ENCODE measurements at places on chromosomes 6 and 20. TPM values are rescaled to one million over a fixed set of nuclear protein-coding genes. Genes with fewer than 3 reads are reported as not detected.
A peak's percentile ranks its signal among the peaks of the same experiment; 100 is the strongest.

DNA sequence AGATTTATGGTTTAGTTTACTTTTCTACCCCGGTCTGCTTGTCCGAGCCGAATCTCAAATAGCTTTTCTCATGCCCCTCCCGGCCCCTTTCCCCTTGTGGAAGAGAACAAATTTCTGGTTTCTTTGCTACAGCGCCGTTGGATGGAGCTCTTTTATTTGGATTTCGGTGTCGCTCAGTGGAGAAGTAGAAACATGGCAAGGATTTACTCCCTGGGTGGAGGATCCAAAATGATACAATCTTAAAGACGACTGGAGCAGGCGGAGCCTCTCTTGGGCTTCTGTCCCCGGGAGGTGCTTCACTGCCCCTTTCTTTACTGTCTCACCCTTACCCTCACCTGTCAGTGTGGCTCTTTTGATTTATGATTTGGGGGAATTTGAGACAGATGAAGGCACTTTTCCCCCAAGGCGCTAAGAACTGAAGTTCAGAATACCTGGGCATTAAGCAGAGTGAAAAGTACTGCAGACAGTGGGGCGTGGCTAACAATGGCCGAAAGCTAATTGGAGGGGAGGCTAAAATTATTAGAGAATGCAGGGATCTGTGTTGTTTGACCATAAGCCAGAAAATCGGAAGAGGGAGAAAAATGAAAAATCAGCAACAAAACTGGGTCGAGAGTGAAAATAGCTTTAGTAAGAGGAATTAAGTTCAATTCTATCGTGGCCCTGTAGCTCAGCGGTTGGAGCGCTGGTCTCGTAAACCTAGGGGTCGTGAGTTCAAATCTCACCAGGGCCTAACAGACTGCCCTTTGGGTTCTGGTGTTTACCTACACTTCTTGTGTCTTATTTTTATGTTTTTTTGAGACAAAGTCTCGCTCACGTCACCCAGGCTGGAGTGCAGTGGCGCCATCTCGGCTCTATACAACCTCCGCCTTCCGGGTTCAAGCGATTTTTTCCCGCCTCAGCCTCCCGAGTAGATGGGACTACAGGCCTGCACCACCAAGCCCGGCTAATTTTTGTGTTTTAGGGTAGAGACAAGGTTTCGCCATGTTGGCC lies 145.1 kb upstream of the ZNF184 start:
- DNase-seq: no peak

Gene CCM2L
- 7.4 TPM for total RNA-seq

Gene LAMP5
- 0.16 TPM for total RNA-seq

GRCh38 chr6:38220069-38220723 lies 400.7 kb downstream of the ZFAND3 start:
- DNase-seq: no peak

DNA sequence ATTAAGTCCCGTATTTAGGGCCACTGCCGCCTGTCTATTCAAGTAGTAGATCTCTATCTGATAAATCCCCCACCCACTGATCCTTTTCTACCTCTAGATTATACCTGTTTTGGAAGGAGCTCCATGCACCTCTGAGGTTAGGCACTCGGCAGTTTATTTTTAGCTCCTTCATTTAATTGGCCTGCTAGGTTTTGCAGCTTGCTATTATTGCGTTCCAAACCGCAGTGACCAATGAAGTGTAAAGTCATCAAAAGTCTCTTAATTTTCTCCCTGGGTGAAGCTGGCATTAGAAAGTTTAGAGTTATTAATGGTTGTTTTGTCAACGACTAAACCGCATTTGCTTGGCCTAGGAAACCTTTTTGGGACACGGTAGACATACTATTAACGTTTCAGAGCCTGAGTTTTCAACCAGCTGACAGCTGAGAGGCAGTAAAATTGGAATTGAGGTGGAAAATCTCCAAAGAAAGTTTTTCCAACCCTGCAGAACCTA lies 60.0 kb downstream of the RFPL4B start:
- DNase-seq: no peak

Gene TOX2
- 11.9 TPM for total RNA-seq

- DNase-seq: peak; percentile 50
Observed at GRCh38 chr6:31308050-31308844, 36.4 kb upstream of the HLA-C start.

- DNase-seq: peak; percentile 95
Observed at GRCh38 chr6:43702534-43703440, 15.2 kb upstream of the MRPS18A start.

DNA sequence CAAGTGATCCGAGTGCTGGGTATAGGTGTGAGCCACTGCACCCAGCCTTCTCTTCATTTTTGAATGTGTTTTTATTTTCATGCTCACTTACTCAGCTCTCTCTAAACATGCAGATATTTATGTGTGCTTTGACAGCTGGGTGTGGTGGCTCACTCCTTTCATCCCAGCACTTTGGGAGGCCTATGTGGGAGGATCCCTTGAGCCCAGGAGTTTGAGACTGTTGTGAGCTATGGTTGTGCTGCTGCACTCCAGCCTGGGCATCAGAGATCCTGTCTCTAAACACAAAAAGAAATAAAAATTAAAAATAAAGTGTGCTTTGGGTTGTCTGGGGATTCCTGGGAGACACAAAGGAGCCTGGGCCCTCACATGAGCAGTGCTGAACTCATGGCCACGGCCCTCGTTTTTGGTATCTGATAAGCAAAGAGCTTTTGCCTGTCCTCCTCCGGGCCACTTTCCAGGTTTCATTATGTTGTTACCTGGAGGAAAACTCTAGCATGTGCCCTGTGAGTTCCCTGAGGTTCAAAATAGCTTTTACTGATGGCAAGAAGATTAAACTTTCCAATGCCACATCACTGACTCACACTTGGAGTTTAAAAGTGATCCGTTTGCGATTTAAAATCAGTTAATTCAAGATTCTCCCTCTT lies 78.5 kb downstream of the CD164 start:
- no peak for DNase-seq

Gene GNAS-AS1
- 1.7 TPM for total RNA-seq

Gene MYL9
- total RNA-seq: 3,222 TPM

DNA sequence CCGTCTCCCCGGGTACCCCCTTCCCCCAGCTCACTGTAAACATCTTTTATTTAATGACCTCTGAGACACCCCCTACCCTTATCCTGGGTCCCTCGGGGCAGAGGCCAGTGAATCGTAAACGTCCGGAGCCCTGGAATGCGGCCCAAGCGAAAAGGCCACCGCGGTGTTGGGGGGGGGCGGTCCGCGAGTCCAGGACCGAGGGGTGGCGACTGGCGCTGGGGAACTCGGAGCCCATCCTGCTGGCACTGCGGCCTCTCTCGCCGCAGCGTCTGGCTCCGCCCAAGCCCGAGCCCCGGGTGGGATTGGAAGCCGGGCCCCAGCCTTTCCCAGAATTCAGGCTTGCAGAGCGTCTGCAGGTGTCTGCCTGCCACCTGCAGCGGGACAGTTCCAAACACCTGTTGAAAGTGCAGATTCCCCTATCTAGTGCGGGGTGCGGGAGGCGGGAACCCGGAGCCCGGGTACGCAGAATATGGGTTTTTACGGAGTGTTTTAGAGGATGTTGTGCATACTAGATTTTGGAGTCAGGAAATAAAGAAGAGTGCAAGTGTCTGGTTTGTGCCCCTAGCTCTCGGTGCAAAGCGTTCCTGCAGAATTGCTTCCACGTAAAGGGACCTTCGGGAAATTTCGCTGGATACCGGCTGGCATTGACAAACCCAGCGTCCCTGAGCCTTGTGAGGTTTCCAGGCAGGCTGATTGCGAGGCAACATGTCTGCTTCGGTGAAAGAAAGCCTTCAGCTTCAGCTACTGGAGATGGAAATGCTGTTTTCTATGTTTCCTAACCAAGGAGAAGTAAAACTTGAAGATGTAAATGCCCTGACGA lies 800 bp downstream of the RWDD2A start:
- DNase-seq: peak; percentile 80

GRCh38 chr6:21556511-21556910 lies 37.0 kb upstream of the SOX4 start:
- DNase-seq: no peak

GRCh38 chr6:153150752-153151440 lies 19.8 kb upstream of the RGS17 start:
- peak; percentile 50 for DNase-seq

DNA sequence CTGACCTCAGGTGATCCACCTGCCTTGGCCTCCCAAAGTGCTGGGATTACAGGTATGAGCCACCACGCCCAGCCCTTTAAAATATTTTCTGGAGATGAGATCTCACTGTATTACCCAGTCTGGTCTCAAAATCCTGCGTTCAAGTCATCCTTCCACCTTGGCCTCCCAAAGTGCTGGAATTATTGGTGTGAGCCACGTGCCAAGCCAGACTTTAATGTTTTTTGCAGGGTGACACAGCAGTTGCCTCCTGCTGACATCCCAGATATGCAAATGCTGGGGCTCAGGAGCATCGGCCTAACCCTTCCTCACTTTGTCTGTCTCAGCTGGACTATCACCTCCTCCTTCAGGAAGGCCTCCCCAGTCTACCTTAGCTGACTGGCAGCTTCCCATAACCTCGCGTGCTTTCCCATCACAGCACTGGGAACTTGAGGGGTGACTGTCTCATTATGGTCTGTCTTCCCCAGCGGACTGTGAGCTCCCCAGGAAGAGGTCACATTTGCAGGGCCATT lies 14.3 kb upstream of the ID1 start:
- no peak for DNase-seq

DNA sequence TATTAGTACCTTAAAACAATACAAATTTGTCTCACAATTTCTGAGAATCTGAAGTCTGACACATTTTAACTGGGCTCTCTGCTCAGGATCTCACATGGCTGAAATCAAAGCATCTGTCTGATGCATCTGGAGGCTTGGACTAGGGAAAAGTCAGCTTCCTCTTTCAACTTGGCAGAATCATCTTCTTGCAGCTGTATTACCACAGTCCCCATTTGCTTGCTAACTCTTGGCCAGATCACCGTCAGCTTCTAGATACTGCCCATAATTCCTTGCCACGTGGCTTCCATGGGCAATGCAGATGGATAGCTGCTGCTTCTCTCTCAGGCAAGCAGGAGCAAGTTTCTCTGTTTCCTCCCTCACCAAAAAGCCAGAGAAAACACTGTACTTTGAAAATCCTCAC lies 1106.4 kb upstream of the CITED2 start:
- no peak for DNase-seq

GRCh38 chr6:131073577-131073976 lies 10.5 kb upstream of the EPB41L2 start:
- no peak for DNase-seq

Gene FAM110A
- 7.0 TPM for total RNA-seq

DNA sequence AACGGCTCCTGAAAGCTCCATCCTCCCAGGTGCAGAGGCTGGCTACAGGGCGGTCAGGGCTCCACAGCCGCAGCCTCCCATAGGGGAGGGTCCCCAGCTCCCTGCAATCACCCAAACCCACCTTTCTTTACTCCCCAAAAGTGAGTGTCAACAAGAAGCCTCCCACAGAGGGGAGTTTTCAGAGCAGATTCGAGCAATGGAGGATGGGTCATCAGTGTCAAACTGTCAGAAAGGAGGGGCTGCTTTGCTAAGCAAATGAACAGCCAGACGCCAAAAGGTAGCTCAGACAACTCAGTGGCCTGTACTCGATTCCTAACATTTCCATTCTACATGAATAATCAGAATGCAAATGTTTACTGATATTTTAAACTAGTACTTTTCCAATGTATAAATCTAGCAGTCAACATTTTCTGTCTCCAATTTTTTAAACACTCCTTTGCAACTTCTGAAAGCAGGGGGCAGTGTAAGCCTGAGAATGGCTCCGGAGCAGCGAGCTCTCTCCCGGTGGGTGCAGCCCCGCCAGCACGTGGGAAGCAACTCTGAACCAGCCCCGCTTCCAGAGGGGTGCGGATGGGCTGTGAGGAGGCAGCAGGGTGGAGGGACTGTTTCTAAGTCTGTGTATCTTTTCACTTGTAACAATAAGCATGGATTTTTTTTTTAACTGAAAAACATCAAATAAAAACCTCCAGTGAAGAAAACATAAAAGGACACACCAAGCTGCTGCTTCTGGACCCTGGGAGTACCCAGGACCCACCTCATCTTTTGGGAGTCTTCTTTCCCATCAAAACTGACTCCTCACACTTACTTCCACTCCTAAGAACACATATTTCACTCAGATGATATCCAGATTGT lies 54.9 kb downstream of the TAF4 start:
- DNase-seq: peak; percentile 67

- DNase-seq: no peak
Observed at GRCh38 chr6:125859727-125860126, 69.0 kb downstream of the NCOA7 start.

Gene SLC22A1
- 2.5 TPM for total RNA-seq

- no peak for DNase-seq
Observed at GRCh38 chr6:2033544-2033943, 211.9 kb downstream of the GMDS start.

DNA sequence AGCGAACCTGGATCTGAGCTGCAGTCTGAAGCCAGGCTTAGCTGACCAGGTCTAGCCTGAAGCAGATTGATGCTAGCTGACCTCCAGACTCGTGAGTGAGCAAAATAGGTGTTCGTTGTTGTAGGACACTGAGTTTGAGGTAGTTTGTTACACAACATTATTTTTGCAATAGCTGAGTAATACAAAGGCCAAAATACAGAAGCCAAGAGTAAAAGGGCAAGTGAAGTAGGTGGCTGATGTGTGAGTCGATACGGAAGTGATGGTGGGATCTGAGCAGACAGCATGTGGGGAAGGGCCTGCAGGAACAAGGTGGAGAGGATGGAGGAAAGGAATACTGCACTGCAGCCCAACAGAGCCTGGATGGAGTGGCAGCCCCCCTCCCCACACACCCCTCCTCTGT lies 8.5 kb upstream of the SPATS1 start:
- DNase-seq: no peak

DNA sequence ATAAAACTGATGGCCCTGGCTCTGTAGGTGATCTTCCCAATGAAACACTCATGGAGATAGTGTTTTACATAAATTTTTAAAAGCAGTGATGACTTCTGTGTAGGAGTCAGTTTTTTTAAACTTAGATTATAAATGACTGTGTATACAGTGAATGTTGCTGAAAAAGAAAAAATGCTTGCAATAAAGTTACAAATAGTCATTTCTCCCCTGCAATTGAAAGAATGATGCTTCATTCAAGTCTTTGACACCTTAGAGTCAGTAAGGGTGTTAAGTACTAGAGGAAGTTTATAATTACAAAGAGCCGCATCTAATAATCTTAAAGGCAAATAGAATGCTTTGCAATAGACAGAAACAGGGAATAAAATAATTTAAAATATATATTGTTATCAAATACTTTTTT lies 27.6 kb downstream of the ZNF292 start:
- DNase-seq: no peak

DNA sequence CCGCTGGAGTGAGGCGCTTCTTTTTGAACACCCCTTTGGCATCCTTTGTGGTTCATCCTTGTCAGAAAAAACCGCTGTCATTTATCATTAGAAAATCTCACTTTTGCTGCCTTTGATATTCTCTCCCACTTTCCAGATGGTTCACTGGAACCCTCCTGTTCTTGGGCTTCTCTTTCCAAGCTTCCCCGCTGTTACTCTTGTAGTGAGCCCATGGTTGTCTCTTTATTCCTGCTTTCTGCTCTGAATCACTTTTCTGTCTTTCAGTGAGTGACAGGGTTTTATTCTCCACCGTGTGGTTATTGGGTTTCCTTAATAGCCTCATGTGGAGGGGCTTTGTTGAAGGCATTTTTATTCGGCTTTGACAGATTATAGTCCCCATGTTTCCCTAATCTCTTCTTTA lies 117.0 kb downstream of the FARS2 start:
- DNase-seq: no peak

Gene SSTR4
- not detected for total RNA-seq

Data from aorta (tissue), 5 donors.